ENCODE measurements at places on chromosomes 2 and 18.

DNA sequence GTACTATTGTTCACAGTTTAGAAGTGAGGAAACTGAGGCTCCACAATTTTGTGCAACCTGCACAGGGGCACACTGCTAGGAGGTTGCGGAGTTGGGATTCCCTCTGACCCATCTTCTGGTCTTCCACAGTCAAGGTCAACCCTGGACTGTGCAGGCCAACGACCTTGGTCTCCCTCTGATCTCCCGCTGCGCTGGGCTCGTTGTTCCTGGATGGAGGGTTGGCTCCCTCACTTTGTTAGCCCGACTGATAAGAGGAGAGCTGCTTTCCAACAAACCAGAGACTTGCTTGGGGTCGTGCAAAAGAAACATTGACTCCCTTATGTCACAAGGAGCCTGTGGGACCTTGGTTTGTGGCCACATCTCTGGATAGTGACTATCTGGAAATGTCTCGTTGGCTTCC is 187.6 kb downstream of the MYCN start:
- DNase-seq: no peak

- DNase-seq: no peak
These were observed 2.1 kb downstream of the RHBDD1 start for GRCh38 chr2:226837787-226838603.

DNA sequence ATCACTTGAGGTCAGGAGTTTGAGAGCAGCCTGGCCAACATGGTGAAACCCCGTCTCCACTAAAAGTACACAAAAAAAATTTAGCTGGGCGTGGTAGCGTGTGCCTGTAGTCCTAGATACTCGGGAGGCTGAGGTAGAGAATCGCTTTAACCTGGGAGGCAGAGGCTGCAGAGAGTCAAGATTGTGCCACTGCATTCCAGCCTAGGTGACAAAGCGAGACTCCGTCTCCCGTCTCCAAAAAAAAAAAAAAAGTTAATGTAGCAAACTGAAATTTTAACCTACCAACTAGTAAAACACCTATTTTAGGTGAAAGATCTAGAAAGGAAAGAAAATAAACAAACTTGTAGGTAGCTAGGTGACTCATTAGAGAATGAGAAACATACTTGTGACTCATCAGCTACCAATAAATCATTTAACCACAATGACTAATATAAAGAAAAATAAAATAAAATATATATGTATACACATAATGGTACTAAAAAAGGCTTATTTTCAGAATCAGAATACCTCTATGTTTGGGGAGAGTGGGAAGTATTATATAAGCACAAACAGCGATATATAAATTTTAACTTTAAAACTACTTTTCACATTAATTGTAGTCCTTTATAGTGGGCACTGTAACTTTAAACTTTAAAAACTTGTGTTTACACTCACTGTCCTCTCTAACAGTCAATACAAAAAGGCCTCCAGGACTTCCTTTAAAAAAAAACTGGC is 36.6 kb downstream of the DARS1 start:
- DNase-seq: peak; percentile 21

DNA sequence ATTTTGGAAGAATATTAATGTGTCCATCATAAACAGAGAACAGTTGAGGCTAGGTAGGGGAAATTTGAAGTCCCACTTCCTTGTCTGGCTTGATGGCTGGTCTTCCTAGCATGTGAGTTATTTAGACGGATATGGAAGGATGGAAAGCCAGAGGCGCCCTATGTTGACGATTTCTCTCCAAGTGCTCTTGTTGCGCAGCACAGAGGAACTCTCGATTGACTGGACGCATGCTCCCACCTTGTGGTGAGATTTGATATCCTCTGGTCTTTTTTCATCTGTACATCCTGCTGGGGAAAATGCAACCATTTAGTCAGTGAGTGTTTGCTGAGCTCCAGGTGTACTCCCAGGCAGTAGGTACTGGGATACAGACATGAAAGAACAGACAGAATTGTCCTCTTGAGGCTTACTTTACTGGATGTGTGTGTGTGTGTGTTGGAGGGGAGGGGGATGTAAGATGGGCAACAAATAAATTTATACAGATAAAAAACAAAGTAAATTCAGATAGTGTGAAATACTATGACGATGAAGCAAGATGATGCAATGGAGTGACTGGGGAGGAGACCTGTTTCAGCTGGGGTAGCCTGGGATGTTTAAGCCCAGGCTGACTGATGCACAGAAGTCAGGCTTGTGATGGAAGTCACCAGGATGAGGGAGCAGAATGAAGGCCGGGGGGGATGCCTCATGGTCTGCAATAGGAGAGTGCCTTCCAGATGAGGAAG is 137.2 kb downstream of the TRIM43 start:
- peak; percentile 79 for DNase-seq

GRCh38 chr18:47949202-47949601 is 18.7 kb upstream of the SMAD2 start:
- no peak for DNase-seq

Measured in AG09309 (cell line).